ENCODE measurements at places on chromosomes 11 and 22. TPM values are rescaled to one million over a fixed set of nuclear protein-coding genes. Genes with fewer than 3 reads are reported as not detected.

The TMEM191C gene
- total RNA-seq, result 0.59 TPM

The SLC15A3 gene
- total RNA-seq, result 10.9 TPM

DNA sequence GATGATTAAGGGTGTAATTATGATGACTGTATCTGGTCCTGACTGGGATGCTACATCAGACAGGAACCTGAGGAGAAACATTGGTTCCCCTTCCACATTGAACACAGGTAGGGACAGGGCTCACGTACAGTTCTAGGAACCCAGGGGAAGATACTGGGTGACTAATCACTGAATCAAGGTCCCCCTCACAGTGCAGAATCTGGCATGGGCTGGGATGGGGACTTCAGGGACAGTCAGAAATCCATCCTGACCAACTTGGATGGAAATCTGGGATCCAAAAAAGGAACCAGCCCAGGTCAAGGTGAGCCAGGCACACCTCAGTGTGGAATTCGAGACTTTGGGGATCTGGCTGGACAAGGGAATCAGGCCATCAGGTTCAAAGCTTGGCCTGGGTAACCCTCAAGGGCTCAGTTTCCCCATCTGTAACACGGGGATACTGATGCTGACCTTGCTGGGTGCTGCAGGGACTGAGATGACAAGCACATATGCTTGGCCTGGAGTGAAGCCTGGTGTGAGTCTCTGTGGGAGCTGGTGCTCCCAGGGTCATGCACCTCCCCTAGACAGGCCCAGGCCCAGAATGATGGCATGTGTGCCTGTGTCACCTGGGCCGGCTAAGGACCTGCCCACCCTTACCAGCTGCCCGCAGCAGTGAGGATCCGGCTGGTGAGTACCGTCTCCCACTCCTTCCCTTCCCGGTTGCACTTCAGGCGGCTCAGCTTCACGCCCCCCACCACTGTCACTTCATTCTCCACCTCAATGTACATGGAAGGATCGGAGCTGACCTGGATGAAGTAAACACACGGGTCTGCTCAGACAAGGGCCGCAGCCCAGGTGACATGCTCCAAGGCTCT, 67.4 kb upstream of the CLTCL1 start:
- DNase-seq, result no peak

The SULT4A1 gene
- total RNA-seq, result under 0.01 TPM

- no peak for DNase-seq
Observed at GRCh38 chr11:112777283-112777751, 183.9 kb upstream of the NCAM1 start.

- no peak for DNase-seq
Observed at GRCh38 chr22:26648011-26648497, 9.3 kb upstream of the MIAT start.

The SDHD gene
- total RNA-seq, result 100 TPM

The BBS1 gene
- total RNA-seq, result 39.2 TPM

DNA sequence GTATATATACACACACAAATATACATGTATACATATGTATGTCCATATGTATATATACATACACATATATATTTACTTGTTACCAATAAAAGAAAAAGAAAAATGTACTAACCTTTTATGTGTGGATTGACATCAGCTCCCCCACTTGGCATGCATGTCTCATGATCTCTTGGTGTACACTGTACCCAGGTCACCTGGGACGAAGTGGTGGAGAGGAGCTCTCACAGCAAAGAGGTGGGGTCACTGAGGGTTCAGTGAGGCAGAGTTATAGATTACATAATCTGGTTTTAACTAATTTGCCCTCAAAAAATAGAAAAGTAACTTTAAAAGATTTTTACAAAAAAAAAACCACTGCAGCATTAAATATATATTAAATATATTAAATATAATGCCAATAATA, 15.5 kb upstream of the USP47 start:
- no peak for DNase-seq

The VPREB1 gene
- not detected for total RNA-seq

GRCh38 chr11:5865826-5866225, 8.3 kb upstream of the OR52E8 start:
- DNase-seq, result no peak

The TRIM29 gene
- under 0.01 TPM for total RNA-seq

DNA sequence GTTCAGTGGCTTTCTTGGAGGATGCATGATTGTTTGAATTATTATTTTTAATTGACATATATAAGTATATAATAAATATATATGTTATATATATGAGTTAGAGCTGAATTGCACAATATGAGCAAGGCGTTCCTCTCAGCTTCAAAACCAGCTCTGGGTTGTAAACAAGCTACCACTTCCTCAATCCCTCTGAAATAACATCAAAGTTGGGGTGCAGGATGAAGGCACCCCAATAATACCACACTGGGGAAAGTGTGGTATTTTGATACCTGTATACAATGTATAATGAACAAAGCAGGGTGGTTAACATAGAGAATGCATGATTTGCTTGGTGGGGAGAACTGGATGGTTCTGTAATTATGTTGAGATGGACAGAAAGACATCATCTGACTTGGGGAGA, 1.7 kb upstream of the SORL1 start:
- no peak for DNase-seq

The ZFTA gene
- total RNA-seq, result 15.3 TPM

DNA sequence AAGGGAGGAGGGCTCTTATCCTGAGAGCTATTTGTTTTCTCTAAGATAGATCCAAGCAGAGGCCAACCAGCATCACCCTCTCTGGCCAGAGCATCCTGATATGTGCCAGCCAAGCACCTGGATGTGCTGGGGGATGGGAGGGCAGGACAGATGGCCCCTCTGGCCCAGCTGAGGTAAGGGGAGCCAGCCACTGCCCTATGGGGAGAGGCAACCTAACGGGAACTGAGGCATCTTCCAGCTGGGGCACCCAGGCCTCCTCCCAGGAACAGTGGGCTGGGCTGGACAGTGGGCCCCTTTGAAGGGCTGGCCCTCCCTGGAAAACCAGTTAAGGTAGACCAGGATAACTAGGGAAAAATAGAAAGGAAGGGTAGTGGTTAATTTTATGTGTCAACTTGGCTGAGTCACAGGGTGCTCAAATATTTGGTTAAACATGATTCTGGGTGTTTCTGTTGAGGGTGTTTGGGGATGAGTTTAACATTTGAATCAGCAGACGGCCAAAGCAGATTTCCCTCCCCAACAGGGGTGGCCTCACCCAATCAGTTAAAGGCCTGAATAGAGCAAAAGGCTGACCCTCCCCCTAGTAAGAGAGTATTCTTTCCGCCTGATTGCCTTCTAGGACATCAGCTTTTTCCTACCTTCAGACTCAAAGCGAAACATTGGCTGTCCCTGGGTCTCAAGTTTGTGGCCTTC, 595.1 kb downstream of the BUD13 start:
- no peak for DNase-seq

DNA sequence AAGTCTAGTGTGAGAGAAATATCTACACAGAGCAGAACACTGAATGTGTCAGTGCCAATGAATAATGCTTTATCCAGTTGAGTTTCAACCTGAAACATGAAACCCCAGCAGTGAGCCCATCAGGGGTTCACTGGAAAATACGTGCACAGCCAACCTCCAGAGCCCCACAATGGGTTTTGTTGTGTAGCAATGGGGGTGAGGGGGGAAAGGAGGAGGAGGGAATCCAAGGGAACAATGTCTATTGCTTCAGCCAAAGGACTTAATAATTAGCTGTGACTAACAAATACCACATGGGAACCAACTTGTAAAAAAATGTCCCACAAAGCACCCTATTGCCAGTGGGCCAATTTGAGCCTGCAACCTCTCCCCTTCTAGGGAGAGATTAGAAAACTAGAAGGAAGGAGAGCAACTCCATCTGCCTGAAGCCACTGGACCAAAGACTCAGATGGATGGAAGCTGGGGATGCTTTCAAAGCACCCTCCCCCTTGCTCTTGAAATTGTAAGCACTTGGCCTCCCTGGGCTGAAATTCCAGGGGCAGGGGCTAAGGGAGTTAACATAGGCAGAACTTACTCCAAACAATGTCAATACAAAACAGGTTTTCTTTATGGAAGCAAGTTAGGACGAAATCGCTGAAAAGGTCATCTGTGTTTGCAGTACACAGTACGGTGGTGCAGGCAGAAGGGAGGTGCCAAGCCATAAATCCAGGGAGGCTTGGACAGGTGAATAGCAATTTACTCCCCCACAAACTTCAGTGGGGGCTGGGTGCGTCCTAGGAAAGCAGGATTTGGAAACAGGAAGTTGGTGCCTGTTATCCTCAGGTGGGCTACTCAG, 99.8 kb downstream of the ARL14EP start:
- DNase-seq, result no peak

GRCh38 chr11:119538753-119539152, 115.8 kb upstream of the THY1 start:
- DNase-seq, result peak; percentile 45

The OR51B5 gene
- not detected for total RNA-seq

- DNase-seq, result peak; percentile 91
Observed at GRCh38 chr11:114132944-114133394, 73.5 kb downstream of the ZBTB16 start.

DNA sequence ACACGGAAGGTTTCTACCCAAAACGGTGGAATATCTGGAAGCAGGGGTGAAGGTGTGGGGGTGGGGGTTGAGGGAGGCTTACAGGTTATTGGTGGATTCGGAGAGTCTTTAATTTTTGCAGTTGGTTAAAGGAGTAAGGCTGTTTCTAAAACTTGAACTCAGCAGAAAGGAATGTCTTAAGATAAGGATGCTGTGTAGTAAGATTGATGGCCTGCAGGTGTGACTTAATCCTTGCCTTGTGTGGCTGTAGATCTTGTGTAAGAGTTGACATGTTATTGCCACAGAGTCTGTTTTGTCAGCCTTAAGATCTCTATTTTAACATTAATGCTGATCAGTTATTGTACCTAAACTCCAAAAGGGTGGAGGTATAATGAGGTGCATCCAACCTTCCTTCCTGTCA, 16.4 kb upstream of the OR6M1 start:
- no peak for DNase-seq

GRCh38 chr22:23124611-23125511, 16.9 kb downstream of the RSPH14 start:
- no peak for DNase-seq

DNA sequence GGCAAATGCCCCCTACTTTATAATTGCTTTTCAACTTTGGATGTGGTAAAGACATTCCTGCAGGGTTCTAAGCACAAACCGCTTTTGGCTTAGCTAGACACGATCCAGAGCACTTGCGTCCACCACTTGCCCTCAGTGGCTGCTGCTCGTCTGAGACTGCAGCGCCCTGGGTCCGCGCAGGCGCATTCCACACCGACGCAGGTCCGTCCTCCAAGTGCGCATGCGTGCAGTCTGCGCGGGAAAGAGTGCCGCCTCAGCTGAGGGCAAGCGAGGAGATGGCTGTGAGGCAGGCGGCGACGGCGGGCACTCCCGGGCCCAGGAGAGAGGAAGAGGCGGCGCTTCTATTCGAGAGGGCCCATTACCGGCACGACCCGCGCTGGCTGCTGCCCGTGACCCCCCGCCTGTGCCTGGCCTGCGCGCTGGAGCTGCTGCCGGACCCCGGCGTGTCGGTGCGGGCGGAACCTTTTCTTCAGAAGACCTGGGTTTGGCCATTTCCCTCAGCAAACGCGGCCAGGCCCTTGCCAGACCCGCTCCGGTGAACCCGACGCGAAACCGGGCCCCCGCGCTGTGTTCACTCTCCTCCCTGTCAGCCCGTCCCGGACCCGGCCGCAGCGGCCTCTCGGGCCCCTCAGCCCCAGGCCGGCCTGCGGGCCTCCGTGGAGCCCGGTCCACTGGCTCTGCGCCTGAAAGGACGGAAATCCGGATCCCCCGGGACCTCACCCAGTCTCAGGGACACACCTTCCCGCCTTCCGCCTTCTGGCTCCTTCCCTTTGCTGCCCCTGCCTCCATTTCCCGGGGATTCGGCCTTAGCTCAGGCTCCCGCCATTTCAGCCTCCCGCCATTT, at the start of gene MEI1:
Gene MEI1 (plus strand): TSS at position 240 of the 844 bp plus-strand sequence. CDS start 36 bp downstream, at position 276.
- DNase-seq, result peak; percentile 98

DNA sequence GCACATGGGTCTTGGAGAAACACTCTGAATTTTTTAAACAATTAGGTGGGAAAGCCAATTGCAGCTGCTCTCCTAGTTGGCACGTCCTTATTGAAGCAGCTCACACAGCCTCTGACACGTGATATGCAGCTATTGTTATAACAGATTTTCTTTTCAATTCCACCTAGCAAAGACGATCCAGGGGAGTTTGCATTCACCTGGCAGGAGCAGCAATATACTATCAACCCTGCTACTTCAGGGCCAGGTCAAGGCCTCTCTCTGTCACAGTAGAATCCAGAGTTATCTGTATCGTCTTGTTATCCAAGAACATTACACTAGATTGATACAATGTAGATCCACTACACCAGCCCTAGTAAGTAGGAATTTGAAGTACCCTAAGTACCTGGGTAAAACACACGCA, 8.3 kb downstream of the KRTAP5-11 start:
- no peak for DNase-seq

- DNase-seq, result peak; percentile 90
Observed at GRCh38 chr22:28019360-28019759, 100.3 kb upstream of the PITPNB start.

The OOSP4B gene
- not detected for total RNA-seq

The SGSM1 gene
- not detected for total RNA-seq

GRCh38 chr11:81496601-81497000, 1237.1 kb downstream of the FAM181B start:
- DNase-seq, result no peak

The NPTXR gene
- 1.5 TPM for total RNA-seq

DNA sequence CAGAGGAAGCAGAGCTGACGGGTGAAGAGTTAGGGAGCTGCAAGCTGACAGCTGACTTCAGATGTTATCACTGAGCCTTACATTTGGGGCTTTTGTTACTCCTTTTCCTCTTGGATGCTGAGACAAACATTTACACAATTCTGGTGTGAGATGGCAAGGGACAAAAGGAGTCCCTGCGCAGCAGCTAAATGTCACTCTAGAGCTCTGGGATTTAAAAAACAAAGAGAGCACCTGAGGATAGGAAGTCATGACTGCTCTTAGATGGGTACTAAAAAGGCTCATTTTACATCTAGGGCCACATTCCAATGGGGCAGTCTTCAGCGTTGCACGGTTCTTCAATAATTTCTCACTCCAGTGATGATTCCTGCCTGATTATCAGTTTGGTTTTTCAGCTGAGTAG, 204.5 kb downstream of the RAB38 start:
- DNase-seq, result no peak

DNA sequence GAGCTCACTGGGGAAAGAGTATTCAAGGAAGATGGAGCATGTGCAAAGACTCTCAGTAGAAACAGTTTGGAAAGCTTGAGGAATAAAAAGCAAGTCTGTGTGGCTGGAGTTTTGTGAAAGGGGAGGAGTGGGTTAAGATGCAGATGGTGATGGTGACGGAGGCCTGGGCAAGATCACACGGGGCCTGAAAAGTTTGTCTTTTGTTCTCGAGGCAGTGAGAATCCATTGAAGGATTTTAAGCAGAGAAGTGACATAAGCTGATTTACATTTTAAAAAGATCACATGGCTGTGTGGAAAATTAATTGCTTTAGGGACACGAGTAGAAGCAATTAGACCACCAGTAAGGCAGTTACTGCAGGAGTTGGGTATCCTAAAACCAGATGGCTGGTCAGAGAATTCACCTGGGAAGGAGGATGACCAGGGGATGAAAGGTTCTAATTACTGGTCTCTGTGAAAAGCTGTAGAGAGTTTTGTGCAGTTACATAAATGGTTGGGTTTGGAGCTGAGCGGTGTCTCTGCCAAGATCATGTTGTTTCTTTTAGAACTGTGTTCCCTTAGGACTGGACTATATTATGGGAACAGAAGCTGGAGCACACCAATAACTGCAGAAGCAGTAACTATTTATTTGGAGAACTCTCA, 7.1 kb downstream of the RRP8 start:
- DNase-seq, result no peak

The RAG1 gene
- total RNA-seq, result 0.36 TPM

GRCh38 chr11:31779374-31779791, 31.7 kb downstream of the PAX6 start:
- DNase-seq, result peak; percentile 80

- DNase-seq, result no peak
Observed at GRCh38 chr22:43263645-43264514, 76.9 kb upstream of the TTLL12 start.
